C1 segment of cervical spinal cord (tissue), 14 donors: ENCODE measurements at places on chromosomes 6 and 20.

GRCh38 chr6:125104425-125104824 lies 49.1 kb upstream of the TPD52L1 start:
- DNase-seq = no peak

DNA sequence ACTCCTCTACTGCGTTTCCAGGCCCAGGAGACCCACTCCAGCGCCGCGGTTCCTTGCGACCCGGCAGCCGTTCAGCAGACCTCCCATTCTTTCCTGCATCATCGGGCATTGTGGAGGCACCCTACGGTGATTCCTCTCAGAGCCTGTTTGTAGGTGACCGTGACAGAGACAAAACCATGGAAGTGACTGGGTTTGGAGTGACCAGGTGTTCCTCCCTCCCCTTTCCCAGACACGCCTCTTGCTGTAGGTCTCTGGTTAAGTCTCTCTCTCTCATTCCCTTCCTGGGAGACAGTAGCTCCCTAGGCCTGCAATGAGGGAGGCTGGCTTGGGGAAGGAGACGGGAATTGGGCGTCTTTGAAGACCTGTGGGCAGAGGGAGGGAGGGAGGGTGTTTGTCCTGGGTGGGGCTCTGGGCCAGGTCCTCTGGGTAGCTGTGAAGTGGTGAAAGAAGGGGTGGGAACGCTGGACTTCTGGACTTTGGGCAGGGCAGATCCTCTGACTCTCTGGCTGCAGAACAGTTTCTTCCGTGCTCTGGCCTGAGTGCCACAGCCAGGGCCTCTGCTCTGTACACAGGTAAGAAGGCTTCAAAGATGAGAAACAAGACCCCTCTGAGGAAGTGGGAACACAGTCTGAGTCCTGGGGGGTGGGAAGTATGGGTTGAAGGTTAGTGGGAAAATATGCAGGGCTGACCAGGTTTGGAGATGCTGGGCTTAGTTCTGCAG lies 763 bp downstream of the KLC4 start:
- DNase-seq = no peak

DNA sequence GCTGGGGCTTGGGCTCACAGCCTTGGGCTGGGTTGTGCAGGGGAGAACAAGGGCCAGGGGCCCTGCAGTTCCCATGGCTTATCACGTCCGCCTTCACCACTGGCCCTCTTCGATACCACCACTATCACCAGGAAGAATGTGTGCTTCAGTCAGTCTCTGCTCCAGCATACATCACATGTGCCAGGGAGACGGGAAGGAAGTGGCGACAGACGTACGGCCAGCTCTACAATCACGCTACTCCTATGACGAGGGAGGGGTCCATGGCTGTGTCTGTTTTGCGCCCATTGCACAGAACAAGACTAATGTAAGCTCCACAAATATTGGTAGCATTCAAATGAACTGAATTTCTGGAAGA lies 72.1 kb downstream of the TRAM2 start:
- no peak for DNase-seq

DNA sequence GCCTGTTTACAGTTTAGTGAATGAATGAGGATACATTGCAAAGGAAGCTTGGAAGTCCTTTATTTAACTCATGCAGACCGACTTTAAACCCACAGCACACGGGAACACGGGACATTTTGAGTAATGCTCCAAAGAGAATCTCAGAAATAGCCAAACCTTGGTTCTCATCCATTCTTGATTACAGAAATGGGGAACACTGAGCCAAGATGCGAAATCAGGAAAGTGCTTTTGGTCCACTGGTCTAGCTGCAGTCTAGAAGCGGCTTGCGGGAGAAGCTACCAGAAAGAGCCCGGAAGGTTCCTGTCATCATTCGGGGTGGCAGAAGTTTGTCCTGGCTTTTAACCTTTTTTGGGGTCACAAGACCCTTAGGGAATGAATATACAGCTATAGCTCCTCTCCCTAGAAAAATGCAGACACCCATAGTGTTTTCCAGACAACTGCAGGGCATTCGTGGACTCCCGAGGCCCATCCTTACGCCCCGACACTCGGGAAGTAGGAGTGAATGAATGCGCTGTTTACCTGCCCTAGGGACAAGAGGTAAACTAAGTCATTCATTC lies 475 bp upstream of the TMEM181 start:
- no peak for DNase-seq

- DNase-seq = no peak
Observed at GRCh38 chr6:119736296-119737021, 386.9 kb upstream of the MAN1A1 start.

DNA sequence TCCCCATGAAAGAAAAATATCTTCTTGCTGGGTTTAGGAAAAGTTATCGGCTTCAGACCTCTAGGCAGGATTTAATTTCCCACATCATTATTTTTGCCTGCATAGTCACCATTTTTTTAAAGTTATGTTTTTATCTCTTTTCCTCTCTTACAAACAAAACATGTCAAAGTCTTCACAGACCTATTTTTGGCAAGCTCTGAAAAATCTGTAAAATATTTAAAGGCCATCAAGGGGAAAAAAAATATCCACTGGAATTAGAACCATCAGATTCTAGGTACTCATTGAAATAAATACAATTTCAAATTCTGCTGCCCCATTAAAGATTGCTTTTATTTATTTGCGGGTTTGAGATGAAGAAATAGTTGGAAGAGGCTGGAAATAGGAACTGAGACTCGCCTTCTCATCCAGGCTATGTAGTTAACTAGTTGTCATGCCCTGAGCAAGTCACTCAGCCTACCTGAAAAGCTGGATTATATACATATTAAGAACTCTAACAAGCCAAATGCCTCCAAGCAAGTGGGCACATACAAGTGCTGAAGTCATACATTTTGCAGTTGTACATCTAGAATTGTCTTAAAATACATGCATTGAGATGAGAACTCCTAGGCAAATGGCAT lies 101.7 kb upstream of the SASH1 start:
- DNase-seq = no peak

GRCh38 chr6:149988550-149989346 lies 25.0 kb downstream of the ULBP1 start:
- no peak for DNase-seq

DNA sequence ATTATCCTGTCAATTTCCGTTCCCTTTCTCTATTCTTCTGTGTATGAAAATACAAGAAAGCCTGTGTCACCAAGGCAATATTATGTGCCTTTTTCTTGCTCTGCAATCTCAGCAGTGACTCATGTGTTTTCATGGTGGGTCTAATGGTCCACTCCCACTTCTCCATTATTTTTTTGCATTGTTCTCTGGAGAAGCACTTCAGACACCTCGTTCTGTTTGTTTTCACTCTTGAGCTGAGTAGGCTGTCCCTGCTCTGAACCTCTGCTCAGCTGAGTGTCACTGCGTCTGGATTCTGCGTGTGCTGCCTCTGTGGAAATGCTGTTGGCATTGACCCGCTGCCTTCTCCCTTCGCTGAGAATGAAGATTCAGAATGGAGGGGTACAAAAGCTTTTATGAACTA lies 230.6 kb downstream of the TMEM242 start:
- no peak for DNase-seq

- no peak for DNase-seq
Observed at GRCh38 chr6:69780585-69781178, 16.1 kb downstream of the LMBRD1 start.

DNA sequence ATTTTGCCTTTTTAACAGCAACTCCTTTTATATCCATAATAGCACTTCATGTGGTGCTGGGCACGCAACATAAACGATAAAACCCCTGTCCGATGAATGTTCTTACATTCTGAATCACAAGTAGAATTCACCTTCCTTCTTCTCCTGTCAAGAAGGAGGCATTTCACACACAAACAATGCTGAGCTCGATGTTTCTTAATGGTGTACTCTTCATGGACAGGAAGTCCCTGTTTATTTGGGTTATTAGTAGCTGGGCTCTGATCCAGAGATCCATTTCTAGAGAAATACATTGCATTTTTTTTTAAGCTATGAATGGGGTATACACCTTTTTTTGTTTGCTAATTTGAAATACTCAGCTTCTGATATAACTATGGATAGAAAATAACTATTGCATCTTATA lies 82.4 kb downstream of the PPP1R3G start:
- DNase-seq = no peak

- DNase-seq = no peak
Observed at GRCh38 chr6:103177791-103178190, 1681.9 kb downstream of the HACE1 start.

GRCh38 chr6:946546-946945 lies 253.6 kb upstream of the EXOC2 start:
- DNase-seq = no peak

DNA sequence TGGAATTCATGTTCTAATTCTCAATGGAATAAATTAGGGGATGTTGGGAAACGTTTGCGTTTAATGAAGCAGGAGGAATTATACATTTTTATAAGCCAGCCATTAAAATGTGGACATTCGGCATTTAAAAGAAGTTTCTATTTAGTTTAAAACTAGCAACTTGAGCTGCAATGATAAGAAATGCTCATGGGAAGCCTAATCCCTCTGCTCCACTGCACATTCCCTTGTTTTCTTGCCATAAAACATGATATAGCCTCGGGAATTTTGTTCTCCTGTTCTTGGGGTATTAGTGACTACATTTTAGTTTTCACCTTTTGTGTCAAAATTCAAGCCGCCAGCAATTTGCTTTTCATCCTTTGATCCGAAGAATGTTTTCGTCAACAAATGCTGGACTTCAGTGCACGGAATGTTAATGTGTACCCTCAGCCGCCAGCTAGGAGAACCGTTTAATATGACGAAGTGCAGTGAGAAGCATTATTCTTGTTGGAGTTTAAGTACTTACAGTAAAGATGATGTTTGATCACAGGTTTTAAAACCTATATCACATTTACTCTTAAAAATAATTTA lies 137.9 kb downstream of the HIVEP1 start:
- DNase-seq = peak; percentile 47

DNA sequence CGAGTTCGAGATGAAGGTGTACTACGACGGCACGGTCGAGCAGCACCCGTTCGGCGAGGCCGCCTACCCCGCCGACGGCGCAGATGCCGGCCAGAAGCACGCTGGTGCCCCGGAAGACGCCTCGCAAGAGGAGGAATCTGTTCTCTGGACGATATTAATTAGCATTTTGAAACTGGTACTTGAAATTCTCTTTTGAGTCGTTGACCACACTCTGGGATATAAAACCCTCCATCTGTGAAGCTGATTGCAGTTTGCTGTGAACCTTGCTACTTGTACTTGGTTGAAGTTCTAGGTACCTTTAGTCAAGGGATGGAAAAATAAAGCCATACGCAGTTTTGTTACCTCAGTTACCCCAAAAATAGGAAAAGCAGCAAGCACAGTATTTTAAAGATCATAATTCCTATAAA lies 917 bp downstream of the C6orf120 start:
- DNase-seq = no peak

DNA sequence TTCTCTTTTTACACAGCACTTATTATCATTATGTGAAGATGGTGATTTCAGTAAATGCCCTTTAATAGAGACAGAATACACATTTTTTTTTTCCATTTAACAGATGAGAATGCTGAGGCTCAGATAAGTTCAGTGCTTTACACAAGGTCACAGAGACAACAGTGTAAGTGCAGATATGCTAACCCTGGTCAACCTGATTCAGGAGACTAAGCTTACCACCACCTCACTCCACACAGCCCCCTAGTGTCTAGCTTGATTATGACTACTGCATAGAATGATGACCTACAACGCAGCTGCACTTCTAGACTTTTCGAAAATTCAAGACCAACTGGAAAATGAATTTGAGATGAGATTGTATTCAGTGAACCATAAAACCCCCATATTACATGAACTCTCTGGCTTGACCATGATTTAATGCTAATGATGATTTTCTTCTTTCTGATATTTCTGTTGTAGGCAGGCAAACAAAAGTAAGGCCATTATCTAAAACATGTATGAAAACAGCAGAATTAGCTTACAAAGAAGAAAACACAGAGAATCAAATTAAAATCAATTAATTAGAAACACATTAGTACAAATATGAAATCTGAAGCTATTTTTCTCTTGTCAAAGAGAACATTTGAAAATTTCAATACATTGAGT lies 212.1 kb upstream of the PHACTR1 start:
- DNase-seq = no peak

DNA sequence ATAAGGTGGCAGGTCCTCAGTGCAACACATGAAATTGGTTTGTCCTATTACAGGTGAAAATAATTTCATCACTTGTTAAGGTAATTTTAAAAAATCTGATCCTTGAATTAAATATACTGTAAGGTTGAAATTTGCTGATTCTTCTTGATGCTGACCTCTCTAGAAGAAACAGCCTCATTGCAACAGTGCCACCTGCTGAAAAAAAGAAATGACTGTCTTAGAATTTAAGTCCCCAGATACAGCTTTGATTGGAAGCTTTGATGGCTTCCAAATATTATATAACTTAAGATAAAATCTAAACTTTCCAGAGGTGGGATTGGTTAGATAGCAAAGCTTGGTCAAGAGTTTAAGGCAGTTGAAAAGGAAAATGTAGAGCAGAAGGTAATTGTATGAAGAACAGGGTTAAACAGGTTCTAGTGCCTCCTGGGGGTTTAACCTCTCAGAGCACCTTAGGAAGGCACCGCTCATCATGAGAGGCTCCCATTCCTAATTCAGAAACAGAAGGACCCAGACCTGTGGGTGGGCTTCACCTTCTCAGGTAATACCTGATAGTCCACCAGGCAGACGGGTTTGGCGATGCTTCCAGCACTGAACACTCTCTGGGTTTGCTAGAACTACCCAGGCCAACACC lies 401.0 kb downstream of the PAX1 start:
- no peak for DNase-seq

DNA sequence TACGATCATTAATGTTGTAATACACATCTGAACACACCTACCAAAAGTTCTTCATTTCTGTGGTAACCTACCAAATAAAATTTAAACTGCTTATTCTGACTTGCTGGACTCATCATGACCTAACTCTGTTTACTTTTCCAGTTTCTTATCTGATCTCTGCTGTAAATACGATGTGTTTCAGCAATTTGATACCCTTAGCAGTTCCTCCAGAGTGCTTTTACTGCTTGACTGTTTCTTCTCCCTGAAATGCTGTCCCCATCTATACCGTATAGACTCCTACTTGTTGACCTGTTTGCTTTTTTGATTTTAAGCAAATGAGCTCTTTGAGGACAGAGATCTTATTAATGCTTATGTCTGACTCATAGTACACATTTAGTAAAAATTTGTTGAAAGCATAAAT lies 119.5 kb downstream of the SCAF8 start:
- no peak for DNase-seq

DNA sequence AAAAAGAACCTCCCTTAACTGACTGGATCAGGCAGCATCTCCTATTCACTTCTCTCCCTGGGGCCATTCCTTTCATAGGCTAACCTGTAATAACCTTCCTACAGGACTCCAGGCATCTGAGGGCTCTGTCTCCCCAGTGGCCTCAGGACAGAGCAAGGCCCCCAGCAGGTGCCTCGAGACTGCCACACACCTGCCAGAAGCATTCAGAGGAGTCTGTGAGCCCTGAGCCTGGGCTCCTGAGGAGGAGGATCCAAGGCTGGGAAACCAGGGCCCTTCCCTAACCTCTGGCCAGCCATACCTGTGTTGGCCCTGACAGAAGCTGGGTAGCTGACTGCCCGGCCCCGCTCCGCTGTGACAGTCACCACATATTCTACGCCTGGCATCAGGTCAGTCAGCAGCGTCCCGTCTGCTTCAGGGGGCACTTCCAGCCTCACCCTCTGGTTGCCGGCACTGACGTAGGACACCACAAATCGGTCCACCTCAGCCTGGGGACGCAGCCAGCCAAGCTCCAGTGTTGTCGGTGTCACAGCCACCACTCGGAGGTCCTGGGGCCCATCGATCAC lies 20.6 kb downstream of the TNXB start:
- no peak for DNase-seq
